Psoas muscle (tissue), 8 donors: ENCODE measurements at places on chromosomes 7 and 10. TPM values are rescaled to one million over a fixed set of nuclear protein-coding genes. Genes with fewer than 3 reads are reported as not detected.

DNA sequence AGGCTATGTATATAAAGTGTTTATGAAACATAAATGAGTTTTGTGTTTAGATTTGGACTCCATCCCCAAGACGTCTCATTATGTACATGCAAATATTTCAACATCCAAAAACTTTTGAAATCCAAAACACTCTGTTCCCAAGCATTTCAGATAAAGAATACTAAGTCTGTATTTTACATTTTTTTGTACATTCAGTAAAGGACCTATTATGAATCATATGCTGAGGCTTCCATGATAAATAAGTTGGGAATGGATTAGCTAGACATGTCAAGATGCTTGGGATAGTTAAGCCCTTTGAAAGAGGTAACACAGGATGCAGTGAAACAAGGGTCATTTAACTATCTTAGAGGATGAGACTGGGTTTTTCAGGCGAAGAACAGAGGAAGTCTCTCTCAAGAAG, 262.9 kb downstream of the SNX13 start:
- no peak for DNase-seq

GRCh38 chr10:103696411-103697145, 158.8 kb downstream of the SH3PXD2A start:
- DNase-seq: peak; percentile 78

DNA sequence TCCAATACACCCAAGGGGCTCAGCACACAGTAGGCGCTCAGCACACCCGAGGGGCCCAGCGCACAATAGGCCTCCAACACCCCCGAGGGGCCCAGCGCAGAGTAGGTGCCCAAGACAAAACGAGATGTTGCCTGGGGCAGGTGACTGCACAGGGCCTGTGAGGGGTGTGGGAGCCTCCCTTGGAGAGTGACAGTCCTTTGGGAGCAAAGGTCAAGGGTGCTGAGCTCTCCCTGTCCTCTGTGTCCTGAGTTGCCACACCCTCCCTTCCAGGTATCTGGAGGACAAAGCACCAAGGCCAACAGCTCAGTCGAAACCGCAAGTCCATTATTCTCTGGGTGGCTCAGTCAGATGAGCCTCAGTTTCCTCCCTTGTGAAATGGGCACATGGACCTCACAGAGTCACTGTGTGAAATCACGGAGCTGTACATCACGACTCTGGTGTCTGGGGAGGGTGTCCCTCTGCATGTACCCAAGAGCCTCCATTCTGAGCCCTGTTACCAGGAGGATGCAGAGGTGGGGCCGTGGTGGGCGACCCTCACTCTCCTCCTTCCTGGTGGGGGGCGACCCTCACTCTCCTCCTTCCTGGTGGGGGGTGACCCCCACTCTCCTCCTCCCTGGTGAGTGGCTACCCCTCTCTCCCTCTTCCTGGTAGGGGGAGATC, 81.3 kb downstream of the FOXL3 start:
- no peak for DNase-seq

- DNase-seq: no peak
Measured at GRCh38 chr7:151984612-151985011, 28.4 kb downstream of the GALNTL5 start.

DNA sequence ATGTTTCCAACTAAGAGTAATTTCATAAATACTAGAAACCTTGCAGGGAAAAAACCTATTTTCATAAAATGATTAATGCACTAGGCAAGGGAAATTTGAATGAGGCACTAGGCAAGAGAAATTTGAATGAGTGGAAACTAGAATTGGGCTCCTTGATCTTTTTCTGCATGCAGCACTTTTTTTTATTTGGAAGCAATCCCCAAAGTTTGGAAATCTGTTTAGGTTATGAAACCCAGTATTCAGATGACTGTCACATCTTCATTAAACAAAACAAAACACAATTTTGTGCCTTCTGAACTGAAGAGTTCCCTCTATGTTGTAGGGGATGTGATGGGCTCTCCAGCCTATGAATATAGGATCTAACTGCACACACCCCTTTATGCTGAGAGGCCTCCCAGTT, 201.9 kb downstream of the BAMBI start:
- no peak for DNase-seq

GRCh38 chr10:70985824-70986622, 97.7 kb upstream of the PCBD1 start:
- no peak for DNase-seq

- no peak for DNase-seq
Measured at GRCh38 chr7:42720991-42721796, 190.7 kb downstream of the C7orf25 start.

GRCh38 chr10:119669331-119669730, 18.2 kb downstream of the BAG3 start:
- no peak for DNase-seq

DNA sequence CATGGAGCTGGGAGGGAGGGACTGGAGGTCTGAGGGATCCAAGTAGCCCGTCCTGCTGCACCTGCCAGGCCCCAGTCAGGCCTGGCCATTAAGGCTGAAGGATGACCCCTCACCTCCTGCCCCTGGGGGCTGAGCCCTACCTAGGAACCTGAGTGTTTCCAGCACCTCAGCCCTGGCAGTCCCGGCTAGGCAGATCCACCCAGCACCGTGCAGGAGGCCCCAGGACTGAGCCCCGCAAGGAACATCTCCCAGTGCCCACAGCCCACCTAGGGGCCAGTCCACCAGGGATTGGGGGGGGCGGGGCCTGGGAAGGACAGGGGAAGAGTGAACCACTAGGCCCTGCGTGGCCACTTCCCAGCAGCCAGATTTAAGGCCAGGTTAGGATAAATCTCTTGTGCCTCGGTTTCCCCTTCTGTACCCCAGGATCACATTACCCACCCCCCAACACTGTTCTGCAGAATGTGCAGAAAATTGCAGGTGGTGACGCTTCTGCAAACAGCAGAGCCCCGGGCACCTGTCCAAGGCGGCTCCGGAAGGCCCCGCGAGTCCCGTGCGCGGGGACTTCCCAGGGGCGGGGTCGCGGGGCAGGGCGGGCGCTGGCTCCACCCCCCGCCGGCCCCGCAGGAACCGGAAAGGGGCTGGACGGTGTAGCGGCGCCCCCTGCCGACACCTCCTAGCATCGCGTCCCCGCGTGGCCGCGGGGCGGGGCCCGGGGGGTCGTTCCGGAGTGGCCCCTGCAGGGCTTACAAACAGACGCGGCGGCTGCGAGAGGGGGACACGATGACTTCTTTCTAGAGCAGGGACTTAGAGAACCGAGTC, 55.9 kb downstream of the PWWP2B start:
- DNase-seq: peak; percentile 91

DNA sequence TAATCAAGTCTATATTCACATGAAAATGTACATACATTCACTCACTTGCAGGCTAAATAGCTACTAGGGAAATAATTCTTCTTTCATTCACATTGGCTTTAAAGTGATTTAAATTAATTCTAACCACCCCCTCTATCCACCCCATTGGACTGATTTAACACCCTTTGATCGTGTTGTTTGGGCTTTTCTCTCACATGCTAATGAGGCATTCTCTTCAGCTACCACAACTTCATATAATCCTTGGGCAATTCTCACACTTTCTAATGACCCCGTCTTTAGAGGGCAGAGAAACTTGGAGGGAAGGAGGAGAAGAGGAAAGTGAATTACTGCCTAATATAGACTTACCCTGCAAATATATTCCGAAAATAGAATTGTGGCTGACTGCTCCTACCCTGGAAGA, 24.6 kb downstream of the GRM3 start:
- no peak for DNase-seq

- DNase-seq: peak; percentile 8
Measured at GRCh38 chr10:101114646-101115045, 16.5 kb upstream of the TLX1 start.

- no peak for DNase-seq
Measured at GRCh38 chr7:17139081-17139480, 159.4 kb upstream of the AHR start.

GRCh38 chr7:44182827-44183226, 6.4 kb downstream of the GCK start:
- no peak for DNase-seq

- DNase-seq: no peak
Measured at GRCh38 chr7:47539398-47540052, 42.4 kb downstream of the TNS3 start.

- DNase-seq: no peak
Measured at GRCh38 chr7:134940729-134941128, 45.6 kb upstream of the AGBL3 start.

GRCh38 chr7:91847231-91847630, 33.3 kb downstream of the MTERF1 start:
- no peak for DNase-seq

GRCh38 chr10:111539246-111539645, 462.4 kb downstream of the ADRA2A start:
- DNase-seq: no peak

DNA sequence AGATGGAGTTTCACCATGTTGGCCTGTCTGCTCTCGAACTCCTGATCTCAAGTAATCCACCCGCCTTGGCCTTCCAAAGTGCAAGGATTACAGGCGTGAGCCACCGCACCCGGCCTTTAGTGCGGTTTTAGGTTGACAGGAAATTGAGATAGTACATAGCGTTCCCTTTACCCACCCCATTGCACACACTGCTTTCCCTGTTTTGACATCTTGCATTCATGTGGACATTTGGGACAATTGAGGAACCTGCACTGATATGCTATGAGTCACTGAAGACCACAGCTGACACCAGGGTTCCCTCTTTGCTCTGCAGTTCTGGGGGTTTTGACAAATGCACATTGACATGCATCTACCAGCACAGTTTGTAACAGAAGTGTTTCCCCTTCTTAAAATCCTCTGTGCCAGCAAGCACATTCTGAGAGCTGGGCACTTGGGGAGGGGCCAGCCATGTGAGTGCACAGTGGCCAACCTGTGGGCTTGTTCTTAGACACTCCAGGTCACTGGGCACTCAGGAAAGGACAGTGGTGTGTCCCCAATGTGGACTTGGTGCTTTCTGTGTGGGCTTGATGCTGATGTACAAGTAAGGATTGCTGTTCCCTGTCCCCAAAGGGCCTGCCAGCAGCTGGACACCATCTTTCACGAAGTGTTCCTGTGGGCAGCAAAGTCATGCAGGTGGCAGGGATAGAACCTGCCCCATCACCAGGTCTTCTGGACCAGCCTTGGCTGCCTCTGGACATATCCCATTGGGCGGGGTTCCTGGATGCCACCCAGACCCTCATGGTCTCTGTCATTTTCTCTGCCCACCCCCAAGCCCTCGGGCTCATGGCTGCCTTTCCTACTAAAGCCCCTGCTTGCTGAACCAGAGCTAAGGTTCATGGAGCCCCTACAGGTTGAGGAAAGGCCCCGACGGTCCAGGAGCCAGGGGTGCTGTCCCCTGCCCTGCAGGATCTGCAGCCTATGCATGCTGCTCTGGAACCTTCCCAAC, 579.8 kb downstream of the GLRX3 start:
- no peak for DNase-seq

GRCh38 chr7:6026011-6026819, 5.0 kb upstream of the ANKRD61 start:
- DNase-seq: peak; percentile 78

GRCh38 chr7:128121711-128122530, 90.7 kb upstream of the LRRC4 start:
- DNase-seq: peak; percentile 74

DNA sequence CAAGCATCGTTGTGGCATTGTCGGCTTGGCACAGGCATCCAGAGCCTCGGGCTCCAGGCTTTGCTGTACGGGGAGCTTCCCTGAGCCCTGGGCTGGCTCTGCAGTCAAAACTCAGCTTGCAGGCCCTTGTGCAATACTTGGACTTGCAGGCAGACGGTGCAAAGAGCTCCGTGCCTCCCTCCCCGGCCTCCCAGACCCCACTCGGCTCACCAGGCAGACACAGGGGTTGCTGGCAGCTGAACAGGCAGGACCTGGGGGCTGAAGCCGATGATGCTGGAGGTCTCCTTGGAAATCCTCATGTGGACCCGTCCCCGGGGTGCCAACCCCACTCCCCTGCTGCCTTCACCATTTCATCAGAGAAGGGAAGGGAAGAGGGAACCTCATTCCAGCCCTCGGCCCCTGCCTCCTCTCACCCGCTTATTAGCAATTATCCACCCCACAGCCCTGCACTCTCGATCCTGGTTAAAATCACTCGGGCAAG, 59.6 kb upstream of the GNA12 start:
- no peak for DNase-seq

- DNase-seq: no peak
Measured at GRCh38 chr7:343227-343822, 53.4 kb downstream of the FOXL3 start.

DNA sequence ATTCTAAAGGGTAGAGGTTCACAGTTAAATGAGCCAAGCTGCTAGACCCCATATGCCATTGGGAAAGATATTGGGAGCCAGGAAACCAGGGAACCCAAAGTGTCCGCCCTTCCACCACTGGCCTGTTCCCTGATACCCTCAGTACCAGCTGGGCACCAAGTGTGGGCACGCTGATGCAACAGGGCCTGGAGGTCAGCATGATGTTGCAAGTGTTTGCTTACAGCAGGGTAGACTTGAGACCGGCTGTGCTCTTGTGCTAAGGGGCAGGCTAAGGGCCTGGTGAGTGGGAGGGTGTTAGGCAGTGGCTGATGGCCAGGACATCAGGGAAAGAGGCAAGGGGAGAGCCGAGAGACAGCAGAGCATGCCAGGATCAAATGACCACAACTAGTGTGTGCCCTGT, 21.0 kb upstream of the MYL7 start:
- no peak for DNase-seq

DNA sequence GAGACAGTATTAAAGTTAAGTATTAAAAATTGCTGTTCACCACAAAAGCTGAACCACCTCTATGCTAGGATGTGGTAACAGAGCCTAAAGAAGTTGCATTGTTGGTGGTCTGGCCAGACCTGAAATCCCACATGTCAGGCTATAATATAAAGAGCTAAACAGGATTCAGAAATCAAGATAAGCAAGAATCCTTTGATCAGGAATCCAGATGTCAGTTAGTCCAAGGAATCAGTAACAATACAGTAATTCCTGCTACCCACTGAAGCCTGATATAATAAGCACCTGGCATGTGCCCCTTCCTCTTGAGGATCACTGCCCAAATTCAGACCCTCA, 48.9 kb downstream of the ZNF277 start:
- no peak for DNase-seq

- DNase-seq: peak; percentile 90
Measured at GRCh38 chr7:28955718-28956607, 2.2 kb downstream of the TRIL start.

GRCh38 chr10:13717936-13718772, 131.4 kb downstream of the PRPF18 start:
- DNase-seq: peak; percentile 77

Gene CHAT
- not detected for total RNA-seq

Gene ITPRID1
- total RNA-seq: not detected

Gene SH2D4B
- not detected for total RNA-seq

Gene KCNIP2
- 0.71 TPM for total RNA-seq

Gene AKR1B1
- 198 TPM for total RNA-seq

Gene CCDC146
- total RNA-seq: 3.5 TPM

Gene SYCE1
- total RNA-seq: 0.38 TPM

Gene TRIM8
- 97.2 TPM for total RNA-seq

Gene ANKRD1
- 6,044 TPM for total RNA-seq

Gene LRRC17
- 3.6 TPM for total RNA-seq

Gene NAT16
- total RNA-seq: not detected
